ENCODE measurements at places on chromosomes 2 and 18. TPM values are rescaled to one million over a fixed set of nuclear protein-coding genes. Genes with fewer than 3 reads are reported as not detected.

Gene CDH7
- 33.5 TPM for total RNA-seq

Gene SCN7A
- 109 TPM for total RNA-seq

Gene ALK
- total RNA-seq: 0.18 TPM

Gene IL18R1
- total RNA-seq: 4.9 TPM

Gene YES1
- total RNA-seq: 31.3 TPM

Gene SERPINE2
- 61.3 TPM for total RNA-seq

Gene SNTG2
- 4.4 TPM for total RNA-seq

Gene ARHGAP28
- 9.7 TPM for total RNA-seq

Gene LOXHD1
- total RNA-seq: 0.89 TPM

Gene FBLN7
- total RNA-seq: 2.3 TPM

Gene FEV
- not detected for total RNA-seq

Gene NGEF
- 17.5 TPM for total RNA-seq

Gene DNMT3A
- total RNA-seq: 35.0 TPM

Gene CYTIP
- total RNA-seq: 22.8 TPM

Gene BOLL
- total RNA-seq: not detected

Gene NEB
- 2.2 TPM for total RNA-seq

Gene HOXD13
- not detected for total RNA-seq

Gene FAM237A
- total RNA-seq: not detected

Gene KRCC1
- total RNA-seq: 35.0 TPM

Gene ARHGAP25
- 21.6 TPM for total RNA-seq

Gene SERPINB4
- total RNA-seq: not detected

Gene KIAA1328
- 22.1 TPM for total RNA-seq

Gene UBXN4
- total RNA-seq: 122 TPM

Gene NCKAP5
- total RNA-seq: 10.5 TPM

Data from sciatic nerve (tissue), 2 donors.